EH (cell line): ENCODE measurements at places on chromosomes 3 and 15.

DNA sequence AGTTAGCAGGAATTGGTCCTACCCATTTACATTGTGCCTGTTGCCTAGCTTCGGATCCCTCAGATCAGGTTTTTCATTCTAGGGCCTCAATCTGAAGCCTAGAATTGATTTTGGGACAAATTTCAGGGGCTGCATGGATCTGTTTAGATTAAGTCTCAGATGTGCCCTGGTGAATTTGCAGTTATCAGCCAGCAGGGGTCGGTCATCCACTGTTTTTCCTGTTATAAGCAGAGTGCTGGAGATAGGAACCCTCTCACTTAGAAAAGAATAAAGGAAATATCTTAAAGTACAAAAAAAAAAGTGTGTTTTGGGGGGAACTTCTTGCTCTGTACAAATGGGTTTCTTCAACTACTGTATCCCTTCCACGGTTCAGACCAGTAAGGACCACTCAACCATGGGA, 212.5 kb downstream of the BCHE start:
- DNase-seq, result no peak

GRCh38 chr15:40891138-40891537, 3.1 kb upstream of the VPS18 start:
- DNase-seq, result no peak

DNA sequence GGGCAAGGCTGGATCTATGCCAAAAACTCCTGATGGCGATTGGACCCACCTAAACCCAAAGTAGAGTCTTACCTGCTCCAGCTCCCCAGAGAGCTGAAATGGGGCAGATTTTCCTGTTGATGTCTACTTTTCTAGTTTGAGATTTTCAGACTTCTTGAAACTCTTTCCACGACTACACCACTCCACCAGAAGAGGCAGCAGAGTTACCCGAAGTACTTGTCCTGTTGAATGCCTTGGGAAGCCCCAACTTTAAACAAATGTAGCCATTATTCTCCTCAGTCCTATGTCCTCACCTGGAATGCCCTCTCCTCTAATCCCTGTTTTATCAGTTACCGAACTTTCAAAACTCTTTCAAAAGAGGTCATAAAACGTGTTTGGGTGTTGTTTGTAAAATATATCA, 843.8 kb downstream of the VGLL3 start:
- no peak for DNase-seq

GRCh38 chr15:25329696-25330095, 109.1 kb downstream of the UBE3A start:
- DNase-seq, result no peak

GRCh38 chr3:172188511-172188910, 149.1 kb downstream of the FNDC3B start:
- no peak for DNase-seq

GRCh38 chr3:69510481-69511030, 124.7 kb upstream of the FRMD4B start:
- peak; percentile 1 for DNase-seq

- peak; percentile 75 for DNase-seq
Observed at GRCh38 chr15:52013151-52013791, 5.7 kb upstream of the MAPK6 start.

- DNase-seq, result no peak
Observed at GRCh38 chr15:80636675-80637074, 58.4 kb upstream of the ABHD17C start.

GRCh38 chr3:195366200-195366925, 76.5 kb downstream of the ACAP2 start:
- peak; percentile 41 for DNase-seq

GRCh38 chr15:72358650-72359171, 17.1 kb downstream of the HEXA start:
- DNase-seq, result peak; percentile 91

- no peak for DNase-seq
Observed at GRCh38 chr3:153032891-153033290, 129.1 kb upstream of the RAP2B start.

DNA sequence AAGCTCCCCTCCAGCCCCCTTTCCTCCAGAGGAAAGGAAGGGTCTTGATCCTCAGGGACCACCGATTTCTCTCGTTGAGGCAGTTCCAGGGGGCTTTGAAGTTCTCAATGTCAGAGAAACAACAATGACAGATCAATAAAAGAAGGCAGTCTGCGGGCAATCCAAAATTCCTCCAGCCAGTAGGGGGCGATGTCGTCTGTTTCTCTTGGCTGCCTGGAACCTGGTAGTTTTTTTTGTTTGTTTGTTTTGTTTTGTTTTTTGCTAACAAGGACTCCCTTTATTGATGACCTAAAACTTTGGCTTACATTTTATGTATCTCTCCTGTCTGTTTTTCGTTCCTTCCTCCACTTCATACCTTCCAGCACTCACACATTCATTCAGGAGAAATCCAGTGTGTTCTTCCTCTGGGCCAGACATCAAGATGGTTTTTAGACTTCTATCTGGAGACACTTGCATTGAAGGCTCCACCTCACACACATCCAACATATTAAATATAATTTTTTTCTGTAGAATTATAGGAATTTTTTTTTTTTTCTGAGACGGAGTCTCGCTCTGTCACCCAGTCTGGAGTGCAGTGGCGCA, 276.6 kb downstream of the RPLP1 start:
- peak; percentile 34 for DNase-seq

DNA sequence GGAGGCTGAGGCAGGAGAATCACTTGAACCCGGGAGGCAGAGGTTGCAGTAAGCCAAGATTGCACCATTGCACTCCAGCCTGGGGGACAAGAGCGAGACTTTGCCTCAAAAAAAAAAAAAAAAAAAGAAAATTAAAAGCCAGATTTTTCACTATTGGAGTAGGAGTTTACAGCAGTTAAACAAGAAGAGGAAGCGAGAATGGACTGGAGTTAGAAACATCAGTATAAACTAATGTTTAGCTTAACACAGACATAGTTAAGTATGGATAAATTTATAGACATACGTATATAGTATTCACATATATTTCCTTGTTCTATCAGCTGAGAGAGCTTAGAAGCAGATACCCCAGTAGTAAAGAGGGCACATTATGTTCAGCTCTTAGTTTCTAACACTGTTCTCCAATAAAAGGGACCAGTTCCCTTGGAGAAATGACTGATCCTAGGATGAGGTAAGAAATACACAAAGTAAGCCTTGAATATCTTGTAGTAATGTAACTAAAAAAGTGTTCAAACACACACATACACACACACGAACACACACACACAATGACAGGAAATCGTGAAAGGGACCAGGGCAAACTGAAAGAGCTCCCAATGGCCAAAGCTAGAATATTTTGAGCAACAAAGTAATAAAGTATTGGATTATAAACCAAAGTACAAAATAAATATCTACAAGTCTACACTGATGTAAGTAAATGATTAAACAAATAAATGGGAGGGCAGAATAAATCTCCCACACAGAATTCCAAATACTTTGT, 25.1 kb downstream of the PIK3CB start:
- DNase-seq, result no peak

GRCh38 chr3:149618151-149619123, 39.4 kb downstream of the WWTR1 start:
- DNase-seq, result no peak

DNA sequence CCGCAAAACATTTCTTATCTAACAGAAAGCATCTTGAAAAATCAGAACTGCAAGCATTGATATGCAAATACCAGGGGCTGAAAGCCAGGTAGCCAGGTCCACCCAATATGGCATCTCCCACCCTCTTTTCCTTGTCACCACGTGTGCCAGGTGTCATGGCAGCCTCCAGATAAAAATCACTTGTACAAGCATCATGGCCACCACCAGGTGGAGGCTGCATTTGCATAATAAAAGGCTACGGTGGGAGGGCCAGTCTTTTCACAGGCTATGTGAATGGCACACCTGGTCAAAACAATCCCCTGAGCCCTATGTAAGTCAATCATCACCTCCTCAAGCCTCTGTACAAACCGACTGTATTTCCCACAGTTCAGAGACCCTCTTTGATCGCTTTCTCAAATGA, 1233.1 kb upstream of the ALCAM start:
- DNase-seq, result no peak

GRCh38 chr15:101525087-101525669, 35.7 kb upstream of the PCSK6 start:
- no peak for DNase-seq

DNA sequence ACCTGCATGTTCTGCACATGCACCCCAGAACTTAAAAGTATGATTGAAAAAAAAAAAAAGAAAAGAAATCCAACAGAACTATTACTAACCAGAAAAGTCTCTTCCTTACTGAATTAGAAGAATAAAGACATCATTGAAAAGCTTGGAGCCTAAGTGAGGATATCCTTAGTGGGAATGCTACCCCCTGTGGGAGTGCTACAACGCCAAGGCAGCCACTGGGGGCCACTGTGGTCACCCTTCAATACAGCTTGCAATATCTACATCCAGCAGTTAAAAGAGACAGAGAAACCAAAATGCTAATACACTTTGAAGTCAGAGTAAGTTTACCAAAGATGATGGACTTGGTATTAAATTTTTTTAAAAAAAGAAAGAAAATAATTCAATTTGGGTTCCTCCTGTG, 292.0 kb downstream of the PLCL2 start:
- DNase-seq, result no peak

DNA sequence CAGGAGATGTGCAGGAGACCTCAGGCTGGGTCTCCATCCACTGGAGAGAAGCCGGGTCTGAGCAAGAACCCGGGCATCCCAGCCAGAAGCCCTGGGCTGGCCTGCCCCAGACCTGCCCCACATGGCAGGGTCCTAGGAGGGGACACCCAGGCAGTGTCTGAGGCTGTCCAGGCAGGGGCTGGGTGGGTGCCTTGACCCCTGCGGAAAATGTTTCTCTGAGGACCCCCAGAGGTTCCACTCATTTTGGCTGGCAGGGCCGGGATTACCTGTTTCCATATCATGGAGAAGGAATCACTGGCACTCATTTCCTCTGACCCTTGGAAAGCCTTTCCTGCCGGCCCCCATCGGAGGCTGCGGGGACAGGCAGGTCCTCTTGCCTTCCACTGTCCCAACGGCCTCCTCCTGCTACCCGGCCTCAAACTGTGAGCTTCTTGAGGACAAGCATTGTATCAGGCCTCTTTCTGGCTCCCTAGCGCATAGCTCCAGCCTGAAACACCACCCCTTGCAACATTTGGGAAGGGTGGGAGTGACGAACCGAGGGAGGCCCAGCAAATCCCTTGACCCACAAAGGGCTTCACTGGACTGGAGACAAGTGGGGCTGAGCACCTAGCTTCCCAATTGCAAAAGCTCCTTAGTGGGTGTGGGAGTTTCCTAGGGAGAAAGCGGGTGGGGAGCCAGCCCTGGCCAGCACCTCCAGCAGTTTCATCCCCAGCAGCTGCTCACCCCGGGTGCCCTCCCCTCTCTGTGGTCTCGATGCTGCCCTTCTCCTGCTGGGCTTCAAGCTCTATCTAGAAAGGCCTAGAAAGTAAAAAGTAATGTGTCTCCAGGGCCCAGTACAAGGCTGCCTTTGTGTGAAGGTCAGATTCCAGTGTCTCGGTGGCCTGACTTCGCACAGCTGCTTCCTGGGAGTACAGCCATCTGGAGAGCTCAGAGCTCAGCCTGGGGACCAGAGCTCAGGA, 29.7 kb downstream of the ACSBG1 start:
- DNase-seq, result no peak

- no peak for DNase-seq
Observed at GRCh38 chr3:105869861-105870755, 1.3 kb upstream of the CBLB start.

GRCh38 chr3:116671151-116671550, 38.4 kb upstream of the TUSC7 start:
- no peak for DNase-seq

- DNase-seq, result peak; percentile 93
Observed at GRCh38 chr3:102181175-102181920, 253.5 kb upstream of the ZPLD1 start.

DNA sequence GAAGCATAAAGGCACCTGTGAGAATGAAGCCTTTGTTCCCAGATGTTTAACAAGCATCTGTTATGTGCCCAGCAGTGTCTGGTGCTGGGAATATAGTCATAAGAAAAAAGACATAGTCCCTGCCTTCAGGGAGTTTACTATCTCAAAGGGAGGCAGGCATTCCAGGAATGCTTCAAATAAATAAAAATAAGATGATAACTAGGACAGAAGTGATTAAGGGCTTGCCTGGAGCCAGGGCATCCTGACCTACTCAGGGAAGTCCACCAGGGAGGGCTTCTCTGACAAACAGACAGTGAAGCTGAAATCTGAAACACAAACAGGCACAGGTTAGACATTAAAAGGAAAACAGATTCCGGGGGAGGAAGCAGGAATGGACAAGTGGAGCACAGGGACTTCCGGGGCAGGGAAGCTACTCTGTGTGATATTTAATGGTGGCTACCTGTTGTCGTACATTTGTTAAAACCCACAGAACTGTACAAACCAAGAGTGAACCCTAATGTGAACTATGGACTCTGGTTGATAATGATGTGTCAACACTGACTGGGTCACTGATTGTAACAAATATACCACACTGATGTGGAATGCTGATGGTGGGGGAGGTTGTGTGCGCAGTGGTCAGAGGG, 53.3 kb downstream of the ITGB5 start:
- DNase-seq, result peak; percentile 63

- peak; percentile 64 for DNase-seq
Observed at GRCh38 chr15:83300826-83301225, 16.4 kb upstream of the BNC1 start.

GRCh38 chr15:95024351-95024750, 793.0 kb downstream of the MCTP2 start:
- DNase-seq, result peak; percentile 45

DNA sequence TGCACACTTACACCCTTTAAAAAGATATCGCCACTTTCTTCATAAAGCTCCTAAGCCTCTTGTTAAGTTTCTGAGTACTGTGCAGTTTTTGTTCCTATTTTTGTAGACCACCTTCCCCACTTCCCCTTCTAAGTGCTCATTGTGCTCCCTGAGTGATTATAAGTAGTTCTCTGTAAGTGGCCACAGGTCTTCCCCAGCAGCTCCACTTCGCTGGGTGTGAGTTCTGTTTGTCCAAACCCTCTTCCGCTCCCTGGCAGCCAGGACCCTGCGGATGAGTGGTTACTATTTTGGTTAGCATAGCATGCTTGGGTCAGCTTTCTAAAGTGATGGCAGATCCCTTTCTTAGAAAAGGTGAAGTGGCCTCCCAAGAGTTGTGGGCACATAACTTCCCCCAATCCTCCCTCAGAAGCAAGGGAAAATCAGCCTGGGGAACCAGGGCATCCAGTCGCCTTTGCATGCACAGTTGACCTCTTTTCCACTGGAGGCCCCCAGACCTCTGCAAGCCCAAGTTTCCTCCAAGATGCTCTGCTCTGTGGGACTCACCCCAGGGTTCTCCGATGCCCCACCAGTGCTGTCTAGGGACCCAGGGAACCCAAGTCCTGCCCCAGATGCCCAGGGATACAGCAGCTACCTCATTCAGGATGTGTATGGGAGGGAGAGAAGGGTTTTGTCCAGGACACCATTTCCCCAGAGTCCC, 69.6 kb downstream of the ATP10A start:
- no peak for DNase-seq
